Activated CD4-positive, alpha-beta T cell treated with anti-CD3 and anti-CD28 coated beads, Interleukin-2, amount 50 U/mL, for 24 hours (primary cell): ENCODE measurements at places on chromosomes 2 and 18.

GRCh38 chr18:44887227-44887631 lies 206.5 kb downstream of the SETBP1 start:
- peak; percentile 6 for DNase-seq

GRCh38 chr2:146927080-146927711 lies 917.6 kb upstream of the ACVR2A start:
- no peak for DNase-seq

DNA sequence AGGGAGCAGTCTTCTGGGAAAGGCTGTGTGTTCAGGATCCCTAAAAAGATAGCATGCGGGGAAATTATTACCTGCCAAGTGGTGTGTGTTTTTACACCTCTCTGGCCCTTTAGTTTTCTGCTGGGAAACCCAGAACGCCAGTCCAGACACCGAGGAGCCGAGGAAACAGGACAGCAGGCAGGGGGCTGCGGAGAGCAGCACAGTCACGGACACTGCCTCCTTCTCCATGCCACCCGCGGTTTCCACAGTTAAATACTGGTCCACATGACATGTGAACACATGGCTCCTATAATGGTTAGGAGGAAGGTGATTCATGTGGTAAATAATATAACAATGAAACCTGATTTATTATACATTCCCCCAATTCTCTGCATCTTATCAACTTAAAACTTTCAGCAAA lies 20.4 kb downstream of the CNOT11 start:
- DNase-seq = no peak

GRCh38 chr2:240481720-240482119 lies 46.3 kb downstream of the GPC1 start:
- DNase-seq = no peak

DNA sequence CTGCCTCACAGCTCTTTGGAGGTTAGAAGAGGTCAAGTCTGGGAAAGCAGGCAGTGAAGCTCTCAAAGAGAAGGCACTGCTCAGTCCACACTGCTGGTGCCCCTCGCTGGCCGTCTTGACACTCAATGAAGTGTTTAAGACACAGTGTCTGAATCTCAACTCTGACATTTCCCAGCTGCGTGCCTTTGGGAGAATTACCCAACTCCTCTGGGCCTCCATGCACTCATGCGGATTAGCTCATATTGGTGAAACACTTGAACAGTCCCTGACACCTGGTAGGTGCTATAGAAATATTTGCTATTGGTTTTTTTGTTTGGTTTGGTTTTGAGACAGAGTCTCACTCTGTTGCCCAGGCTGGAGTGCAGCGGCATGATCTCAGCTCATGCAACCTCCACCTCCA lies 281.0 kb downstream of the SRBD1 start:
- DNase-seq = no peak

DNA sequence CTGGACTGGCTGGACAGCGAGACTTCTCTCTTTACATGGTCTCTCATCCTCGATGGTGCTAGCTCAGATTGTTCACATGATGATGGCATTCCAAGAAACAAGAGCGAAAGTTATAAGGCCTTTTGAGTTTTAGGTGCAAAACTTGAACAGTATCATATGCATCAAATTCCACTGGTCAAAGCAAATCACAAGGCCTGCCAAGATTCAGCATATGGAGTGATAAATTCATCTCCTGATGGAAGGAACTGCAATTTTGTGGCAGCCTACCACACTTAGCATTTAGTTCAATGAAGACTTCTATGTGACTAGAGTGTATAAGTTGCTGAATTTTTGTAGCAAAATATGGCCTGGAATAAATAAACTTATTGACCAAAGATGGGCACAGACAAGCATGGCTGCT lies 194.0 kb upstream of the EPC2 start:
- no peak for DNase-seq

- DNase-seq = no peak
Observed at GRCh38 chr2:166449439-166449838, 44.6 kb downstream of the SCN7A start.

- DNase-seq = no peak
Observed at GRCh38 chr2:8537562-8538155, 144.2 kb upstream of the ID2 start.

DNA sequence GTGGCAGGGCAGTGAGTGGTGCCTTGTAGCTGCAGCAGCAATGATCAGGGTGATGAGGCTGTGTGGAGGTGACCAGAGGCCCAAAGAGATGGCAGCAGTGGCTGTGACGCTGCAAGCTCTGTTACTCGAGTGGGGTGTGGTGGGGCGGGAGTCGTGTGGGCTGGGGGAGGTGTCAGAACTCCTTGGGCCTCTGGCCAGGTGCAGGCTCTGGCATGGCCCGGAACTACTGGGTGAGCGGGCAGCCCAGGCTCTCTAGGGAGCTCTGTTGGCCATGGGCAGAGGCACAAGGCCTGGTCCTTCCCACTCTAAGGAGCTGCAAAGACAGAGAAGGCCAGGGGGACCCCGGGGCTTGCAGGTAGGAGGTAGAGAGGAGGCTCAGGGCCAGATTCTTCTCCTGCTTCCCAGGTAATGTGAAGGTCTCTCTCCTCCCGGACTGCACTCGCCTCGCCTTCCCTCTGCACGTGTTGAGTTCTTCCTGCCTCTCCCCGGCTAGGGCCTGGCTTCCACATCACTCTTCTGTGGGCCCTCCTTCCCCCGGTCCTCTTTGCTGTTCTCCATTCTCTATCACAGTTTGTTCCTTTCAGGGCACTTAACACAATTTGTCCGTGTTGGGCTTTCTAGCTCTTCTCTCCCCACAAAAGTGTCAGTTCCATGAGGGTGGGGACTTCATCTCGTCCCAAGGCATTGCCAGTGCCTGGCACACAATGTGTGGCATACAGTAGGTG lies 114.8 kb downstream of the MCFD2 start:
- DNase-seq = no peak

- DNase-seq = no peak
Observed at GRCh38 chr2:127759931-127760330, 51.0 kb downstream of the WDR33 start.
